ENCODE measurements at places on chromosomes 7 and 10.

DNA sequence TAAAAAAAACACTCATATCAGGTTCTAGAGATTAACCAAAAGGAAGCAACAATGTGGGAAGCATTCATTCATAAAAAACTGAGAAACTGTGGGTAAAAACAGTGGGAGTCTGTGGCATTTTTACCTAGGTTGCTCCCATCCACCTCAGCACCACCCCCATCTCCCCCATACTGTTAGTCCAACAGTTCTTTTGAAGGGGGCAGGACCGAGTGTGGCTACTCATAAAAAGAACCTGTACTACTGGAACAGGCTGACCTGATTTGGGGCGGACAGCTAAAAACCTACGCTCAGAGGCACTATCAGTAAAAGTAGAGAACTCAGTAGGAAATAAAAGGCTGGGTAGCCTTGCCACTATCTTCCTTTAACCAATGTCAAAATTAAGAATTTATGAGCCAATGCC, 84.5 kb downstream of the DPY19L1 start:
- H3K4me3 ChIP-seq, result no peak overlapping the region
- H3K27ac ChIP-seq, result no peak overlapping the region
- peaks cover 17% of the 10 kb centered on the region for H3K36me3 ChIP-seq
- no peaks in the 10 kb centered on the region for H3K4me1 ChIP-seq
- no peak for DNase-seq

DNA sequence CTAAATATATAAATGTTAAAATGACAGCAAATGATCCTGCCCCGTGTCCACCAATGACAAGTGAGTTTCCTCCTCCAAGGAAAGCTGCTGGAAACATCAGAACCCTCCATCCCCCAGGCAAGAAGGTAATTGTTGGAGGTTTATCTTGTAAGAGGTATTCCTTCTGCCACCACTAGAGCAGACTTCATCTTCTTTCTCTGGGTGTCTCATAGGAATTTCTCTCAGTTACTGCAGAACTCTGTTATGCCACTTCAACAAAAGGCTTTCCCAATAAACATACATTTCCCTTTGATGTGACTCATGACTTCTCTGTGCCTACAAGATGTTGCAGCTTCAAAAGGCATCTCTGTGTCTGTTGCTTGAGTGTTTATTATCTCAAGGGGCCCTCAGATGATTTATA, 279.1 kb downstream of the BMPER start:
- no peak for DNase-seq
- H3K27ac ChIP-seq, result no peak overlapping the region
- no peak overlapping the region for H3K4me3 ChIP-seq
- no peaks in the 10 kb centered on the region for H3K27me3 ChIP-seq

DNA sequence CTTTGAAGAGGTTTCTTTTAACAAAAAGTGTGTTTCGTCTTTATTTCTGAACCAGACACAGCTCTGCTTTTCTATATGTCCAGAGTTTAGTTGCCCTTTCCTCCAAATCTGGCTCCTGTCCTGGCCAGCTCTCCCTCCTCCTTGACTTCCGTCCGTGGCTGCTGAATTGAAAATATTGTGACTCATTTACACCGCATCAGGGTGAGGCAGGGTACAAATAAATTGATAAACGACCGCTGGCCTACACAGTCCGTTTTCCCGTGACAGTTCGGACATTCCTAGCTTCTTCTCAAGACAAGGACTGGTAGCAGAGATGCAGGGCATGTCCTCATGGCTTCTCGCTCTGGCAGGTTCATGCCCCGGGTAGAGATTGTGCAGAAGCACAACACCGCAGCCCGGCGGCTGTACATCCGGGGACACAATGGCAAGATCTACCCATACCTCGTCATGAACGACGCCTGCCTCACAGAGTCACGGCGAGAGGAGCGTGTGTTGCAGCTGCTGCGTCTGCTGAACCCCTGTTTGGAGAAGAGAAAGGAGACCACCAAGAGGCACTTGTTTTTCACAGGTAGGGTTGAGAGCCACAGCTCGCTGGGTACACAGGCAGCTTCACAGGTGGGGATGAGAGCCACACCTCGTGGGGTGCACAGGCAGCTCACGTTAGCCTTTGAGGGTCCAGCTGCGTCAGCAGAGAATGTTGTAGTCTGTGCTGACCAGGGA, 126.6 kb downstream of the TRRAP start:
- H3K4me3 ChIP-seq, result no peak overlapping the region
- DNase-seq, result no peak

DNA sequence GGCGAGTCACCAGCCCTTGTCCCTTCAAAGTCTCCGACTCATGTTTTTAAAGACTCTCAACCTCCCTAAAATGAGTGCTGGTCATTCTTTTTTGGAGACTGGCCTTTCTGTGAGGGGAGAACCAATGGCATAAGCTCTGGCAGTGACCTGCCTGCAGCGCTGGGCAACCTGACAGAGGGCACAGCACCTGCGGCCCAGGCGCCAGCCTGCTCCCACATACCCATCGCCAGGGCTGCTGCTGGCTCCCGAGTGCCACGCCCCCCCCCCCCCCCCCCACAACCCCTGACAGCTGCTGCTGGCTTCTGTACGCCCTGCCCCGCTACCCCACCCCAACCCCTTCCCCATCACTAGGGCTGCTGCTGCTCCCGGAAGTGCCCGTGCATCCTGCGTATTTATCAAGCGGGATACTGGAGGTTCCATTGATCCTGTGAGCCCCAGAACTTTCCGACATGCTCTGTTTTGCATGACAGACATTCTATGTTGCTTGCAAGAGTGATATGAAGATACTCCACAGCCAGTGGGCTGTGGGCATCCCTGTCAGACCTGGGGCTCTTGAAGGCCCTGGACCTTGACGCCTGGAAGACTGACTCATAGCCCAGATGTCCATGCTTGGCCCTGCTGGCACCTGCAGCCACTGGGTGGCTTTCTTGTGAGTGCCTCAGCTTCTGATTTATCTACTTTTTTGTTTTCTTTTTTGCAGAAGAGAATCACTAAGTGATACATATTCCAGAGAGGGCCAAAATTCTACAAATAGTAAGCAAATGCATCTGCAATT, 243.9 kb downstream of the ZMYND11 start:
- no peak for DNase-seq
- H3K4me1 ChIP-seq, result peaks cover under 1% of the 10 kb centered on the region
- H3K27me3 ChIP-seq, result no peaks in the 10 kb centered on the region
- H3K36me3 ChIP-seq, result peaks cover 55% of the 10 kb centered on the region
- no peak overlapping the region for H3K4me3 ChIP-seq

DNA sequence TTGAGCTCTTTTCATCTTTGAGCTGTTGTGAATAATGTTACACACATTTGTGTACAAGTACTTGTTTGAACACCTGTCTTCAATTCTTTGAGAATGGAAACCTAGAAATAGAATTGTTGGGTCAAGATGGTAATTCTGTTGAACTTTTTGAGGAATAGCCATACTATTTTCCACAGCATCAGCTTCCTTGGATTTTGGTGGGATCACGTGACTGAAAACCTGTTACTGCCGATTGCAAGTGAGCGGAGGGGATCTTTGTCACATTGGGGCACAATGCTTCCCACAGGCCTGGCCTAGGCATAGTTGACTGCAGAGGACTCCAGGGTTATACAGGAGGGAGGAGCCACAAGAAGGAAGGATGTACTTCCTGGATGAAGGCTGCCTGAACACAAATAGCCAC, 21.3 kb upstream of the CACUL1 start:
- H3K27ac ChIP-seq, result no peak overlapping the region
- peaks cover 4% of the 10 kb centered on the region for H3K27me3 ChIP-seq

GRCh38 chr10:114714281-114714741, 56.2 kb upstream of the ABLIM1 start:
- no peak overlapping the region for H3K27ac ChIP-seq
- no peaks in the 10 kb centered on the region for H3K36me3 ChIP-seq
- DNase-seq, result no peak

- no peaks in the 10 kb centered on the region for H3K36me3 ChIP-seq
- H3K27me3 ChIP-seq, result peaks cover 43% of the 10 kb centered on the region
- no peak overlapping the region for H3K27ac ChIP-seq
Observed at GRCh38 chr10:132974886-132975830, 32.8 kb upstream of the CFAP46 start.

DNA sequence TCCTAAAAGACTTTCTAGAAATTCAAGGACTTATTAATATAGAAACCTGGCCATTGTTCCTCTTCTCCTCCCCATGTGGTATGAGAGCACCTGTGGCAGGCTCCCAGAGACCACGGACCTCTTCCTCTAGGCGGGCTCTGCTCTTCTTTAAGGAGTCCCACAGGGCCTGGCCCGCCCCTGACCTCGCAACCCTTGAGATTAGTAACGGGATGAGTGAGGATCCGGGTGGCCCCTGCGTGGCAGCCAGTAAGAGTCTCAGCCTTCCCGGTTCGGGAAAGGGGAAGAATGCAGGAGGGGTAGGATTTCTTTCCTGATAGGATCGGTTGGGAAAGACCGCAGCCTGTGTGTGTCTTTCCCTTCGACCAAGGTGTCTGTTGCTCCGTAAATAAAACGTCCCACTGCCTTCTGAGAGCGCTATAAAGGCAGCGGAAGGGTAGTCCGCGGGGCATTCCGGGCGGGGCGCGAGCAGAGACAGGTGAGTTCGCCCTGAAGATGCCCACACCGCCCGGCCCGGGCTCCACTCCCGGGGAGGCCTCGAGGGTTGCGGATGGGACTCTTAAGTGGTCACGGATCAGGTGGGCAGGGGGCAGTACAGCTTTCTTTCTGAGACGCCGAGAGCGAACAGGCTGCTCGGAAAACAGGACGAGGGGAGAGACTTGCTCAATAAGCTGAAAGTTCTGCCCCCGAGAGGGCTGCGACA, at the start of gene SLC26A4:
TSS of gene SLC26A4 (plus strand) at position 448 of the 700 bp plus-strand sequence. CDS start 814 bp downstream, outside the sequence.
- no peak for DNase-seq
- H3K4me3 ChIP-seq, result peak within 1 kb of the TSS; percentile 95
- no peaks in the 10 kb centered on the region for H3K36me3 ChIP-seq
- H3K27me3 ChIP-seq, result peaks cover 88% of the 10 kb centered on the region

DNA sequence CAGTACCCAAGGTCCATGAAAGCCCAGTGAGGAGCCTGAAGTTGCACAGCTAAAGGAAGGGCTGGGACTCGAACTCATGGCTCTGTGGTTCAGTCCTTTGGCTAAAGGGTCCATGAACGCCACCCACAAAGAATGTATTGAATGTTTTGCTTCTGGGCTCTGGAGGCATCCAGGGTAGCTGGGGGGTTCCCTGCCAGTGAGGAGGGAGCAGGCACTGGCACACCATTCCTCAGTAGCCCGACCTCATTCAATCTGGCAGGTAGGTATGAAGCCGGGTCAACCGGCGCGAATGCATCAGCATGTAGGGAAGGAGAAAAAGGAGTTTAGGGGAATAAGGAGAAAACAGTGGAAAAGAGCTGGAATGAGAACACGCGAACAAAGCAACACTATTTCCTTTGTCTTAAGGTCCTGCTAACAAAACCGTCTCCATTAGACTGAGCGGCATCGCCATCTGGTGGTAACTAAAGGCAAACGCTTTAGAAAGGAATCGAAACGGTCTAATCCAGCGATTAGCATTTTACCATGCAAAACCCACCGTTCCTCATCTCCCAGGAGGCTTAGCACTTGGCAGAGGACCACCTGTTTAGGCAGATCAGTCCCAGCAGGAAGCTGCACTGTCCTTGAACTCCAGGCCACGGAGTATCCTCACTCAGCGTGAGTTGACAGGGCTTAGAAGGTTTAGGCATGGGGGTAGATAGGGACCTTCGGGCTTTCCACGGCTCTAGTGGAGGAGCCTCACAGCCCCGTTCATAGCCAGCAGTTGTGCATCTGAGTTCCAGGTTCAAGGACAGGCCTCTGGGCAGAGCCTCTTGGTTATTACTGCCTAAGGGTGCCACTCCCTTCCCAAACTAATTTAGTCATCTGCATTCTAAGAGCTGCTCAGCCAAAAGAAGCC, 122.8 kb downstream of the UBE2H start:
- H3K4me3 ChIP-seq, result peak overlapping the region; percentile 73
- H3K27ac ChIP-seq, result peak overlapping the region; percentile 94
- DNase-seq, result no peak
- H3K36me3 ChIP-seq, result peaks cover 18% of the 10 kb centered on the region

DNA sequence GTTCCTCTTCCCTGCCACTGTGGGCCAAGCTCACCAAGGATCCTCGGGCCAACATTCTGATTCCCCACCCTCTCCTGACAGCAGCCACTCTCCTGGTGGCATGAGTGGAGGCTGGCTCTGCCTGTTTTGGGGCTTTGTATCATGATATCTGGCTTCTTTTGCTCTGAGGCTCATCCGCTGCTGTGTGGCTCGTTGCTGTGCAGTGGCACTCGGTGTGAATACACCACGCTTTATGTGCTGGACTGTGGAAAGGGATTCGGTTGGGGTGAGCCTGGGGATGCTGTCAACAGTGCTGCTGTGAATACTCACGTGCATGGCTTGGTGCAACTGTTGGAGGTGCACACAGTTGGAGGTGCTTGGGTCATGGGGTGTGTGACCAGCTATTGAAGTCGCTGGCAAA, 208.5 kb downstream of the COBL start:
- no peak for DNase-seq
- H3K27me3 ChIP-seq, result no peaks in the 10 kb centered on the region
- no peaks in the 10 kb centered on the region for H3K4me1 ChIP-seq
- no peaks in the 10 kb centered on the region for H3K36me3 ChIP-seq

- peak overlapping the region; percentile 81 for H3K27ac ChIP-seq
- H3K36me3 ChIP-seq, result peaks cover 9% of the 10 kb centered on the region
- H3K4me3 ChIP-seq, result peak overlapping the region; percentile 82
- H3K27me3 ChIP-seq, result peaks cover 2% of the 10 kb centered on the region
- DNase-seq, result no peak
Observed at GRCh38 chr7:157136372-157136771, 2.4 kb upstream of the UBE3C start.

GRCh38 chr7:43735802-43736603, 6.7 kb upstream of the COA1 start:
- H3K36me3 ChIP-seq, result no peaks in the 10 kb centered on the region
- H3K27ac ChIP-seq, result no peak overlapping the region
- no peak for DNase-seq
- no peaks in the 10 kb centered on the region for H3K4me1 ChIP-seq

DNA sequence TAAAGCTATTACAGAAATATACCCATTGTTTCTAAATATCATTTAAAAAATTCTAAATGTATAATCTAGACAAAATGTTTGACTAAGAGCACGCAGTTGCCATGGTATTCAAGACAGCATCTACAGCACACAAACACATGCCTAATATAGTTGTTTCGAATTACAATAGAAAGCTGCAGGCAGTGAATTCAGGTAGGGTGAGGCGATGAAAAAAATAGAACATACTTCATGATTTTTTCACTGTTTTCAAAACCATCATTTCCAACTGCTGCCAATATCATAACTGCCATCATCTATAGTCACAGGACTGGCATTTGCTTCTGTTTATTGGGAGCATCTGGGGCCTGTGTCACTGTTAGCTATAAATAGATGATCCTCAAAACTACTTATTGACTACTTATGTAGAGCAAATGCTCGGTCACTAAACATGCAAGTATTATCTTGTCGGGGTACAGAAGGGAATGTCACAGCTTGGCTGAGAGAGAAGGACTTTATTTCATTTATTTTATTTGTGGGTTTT, 34.4 kb upstream of the OTUD1 start:
- H3K36me3 ChIP-seq, result no peaks in the 10 kb centered on the region
- DNase-seq, result no peak
- H3K4me1 ChIP-seq, result no peaks in the 10 kb centered on the region

DNA sequence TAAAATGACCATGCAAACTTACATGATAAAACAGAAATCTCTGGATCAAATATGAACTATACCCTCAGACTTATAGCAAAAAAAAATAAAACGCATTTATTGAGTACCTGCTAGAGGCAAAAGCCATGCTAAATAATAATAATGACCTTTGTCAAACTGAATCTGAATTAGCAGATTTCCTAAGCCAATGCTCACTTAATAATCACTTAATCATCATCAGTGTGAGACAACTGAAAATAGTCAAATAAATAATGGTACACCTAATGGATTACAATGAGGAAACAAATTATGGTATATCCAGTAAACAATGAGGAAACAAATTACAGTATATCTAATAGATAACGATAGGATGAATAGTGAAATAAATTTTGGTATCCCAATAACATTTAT, 37.6 kb downstream of the COL1A2 start:
- peaks cover 3% of the 10 kb centered on the region for H3K36me3 ChIP-seq
- no peak overlapping the region for H3K27ac ChIP-seq
- peaks cover 3% of the 10 kb centered on the region for H3K4me1 ChIP-seq
- no peaks in the 10 kb centered on the region for H3K27me3 ChIP-seq
- no peak for DNase-seq
